ENCODE measurements at places on chromosomes 5 and 9. TPM values are rescaled to one million over a fixed set of nuclear protein-coding genes. Genes with fewer than 3 reads are reported as not detected.

DNA sequence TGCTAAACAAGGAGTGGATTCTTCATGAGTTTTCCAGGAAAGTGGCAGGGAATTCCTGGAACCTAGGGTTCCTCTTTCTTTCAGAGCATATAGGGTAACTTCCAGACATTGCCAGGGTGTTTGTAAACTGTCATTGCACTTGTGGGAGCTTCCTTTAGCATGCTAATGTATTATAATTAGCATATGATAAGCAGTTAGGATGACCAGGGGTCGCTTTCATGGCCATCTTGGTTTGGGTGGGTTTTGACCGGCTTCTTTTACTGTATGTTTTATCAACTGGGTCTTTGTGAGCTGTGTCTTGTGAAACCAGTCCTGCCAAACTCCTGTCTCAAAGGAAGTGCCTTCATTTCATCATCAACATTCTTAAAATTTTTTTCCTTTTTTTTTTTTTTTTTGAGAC is 11.9 kb upstream of the MELK start:
- no peak for DNase-seq

GABRA6 gene
- not detected for total RNA-seq

FIBCD1 gene
- 0.97 TPM for total RNA-seq

- no peak for DNase-seq
Observed at GRCh38 chr5:168946363-168946762, 354.6 kb downstream of the SLIT3 start.
